GM19239 (cell line): ENCODE measurements at places on chromosomes 16 and 17.

- DNase-seq: no peak
These were observed 128.5 kb downstream of the CHD9NB start for GRCh38 chr16:52924162-52924561.

GRCh38 chr16:74463888-74464287 is 42.6 kb upstream of the CLEC18B start:
- no peak for DNase-seq

- DNase-seq: no peak
These were observed 218.3 kb upstream of the EEF2KMT start for GRCh38 chr16:5315914-5316313.

DNA sequence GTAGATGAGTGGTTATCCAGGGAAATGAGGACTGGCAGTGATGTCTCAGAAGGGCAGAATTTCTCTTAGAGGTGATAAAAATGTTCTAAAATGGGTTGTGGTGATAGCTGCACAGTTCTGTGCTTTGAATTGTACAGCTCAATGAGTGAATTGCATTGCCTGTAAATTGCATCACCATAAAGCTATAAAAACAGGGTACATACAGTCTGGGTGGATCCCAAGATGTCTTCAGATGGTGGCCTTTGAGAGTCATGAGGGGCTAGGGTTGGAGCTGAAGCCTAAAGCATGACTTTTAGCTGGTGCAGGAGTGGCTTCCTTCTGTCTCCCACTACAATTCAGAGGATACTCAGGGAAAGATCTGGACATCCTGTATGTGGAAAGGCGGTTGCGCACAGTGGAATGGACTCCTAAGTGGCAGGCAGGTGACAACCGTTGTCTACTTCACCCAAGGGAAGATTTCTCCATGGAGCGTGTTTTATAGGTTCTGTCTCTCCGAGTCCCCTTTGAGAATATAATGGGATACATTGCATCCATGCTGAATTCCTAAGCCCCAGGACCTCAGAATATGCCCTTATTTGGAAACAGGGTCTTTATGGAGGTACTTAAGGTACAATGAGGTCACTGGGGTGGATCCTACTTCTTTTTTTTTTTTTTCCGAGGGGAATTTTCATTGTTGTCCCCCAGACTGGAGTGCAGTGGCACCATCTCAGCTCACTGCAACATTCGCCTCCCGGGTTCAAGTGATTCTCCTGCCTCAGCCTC is 1.6 kb upstream of the IL32 start:
- no peak for DNase-seq

- DNase-seq: no peak
These were observed 44.1 kb downstream of the COG7 start for GRCh38 chr16:23408823-23409298.

- DNase-seq: peak; percentile 40
These were observed 66.0 kb upstream of the ZNF423 start for GRCh38 chr16:49921791-49922456.
